ENCODE measurements at places on chromosomes 16 and 17. TPM values are rescaled to one million over a fixed set of nuclear protein-coding genes. Genes with fewer than 3 reads are reported as not detected.

- no peak for DNase-seq
Observed at GRCh38 chr17:29608986-29609385, 13.7 kb downstream of the CORO6 start.

GRCh38 chr17:28385037-28385400, 13.5 kb downstream of the SARM1 start:
- no peak for DNase-seq

DNA sequence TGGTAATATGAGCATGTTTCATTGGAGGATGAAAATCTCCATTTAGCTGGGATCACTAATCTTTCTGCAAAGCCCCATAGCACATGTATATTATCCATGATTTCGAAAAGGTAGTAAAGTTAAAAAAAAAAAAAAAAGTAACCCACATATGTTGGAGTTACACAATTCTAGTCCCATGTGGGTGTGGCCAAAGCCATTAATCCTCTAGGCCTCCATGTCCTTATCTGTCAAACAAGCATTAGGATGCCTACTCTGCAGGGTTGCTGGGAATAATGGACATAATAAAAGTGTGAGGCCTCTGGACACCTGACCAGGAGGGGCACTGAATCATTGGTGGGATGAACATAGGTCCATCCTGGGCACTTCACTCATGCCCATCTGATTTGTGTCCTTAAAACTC, 29.2 kb upstream of the VAT1L start:
- no peak for DNase-seq

DNA sequence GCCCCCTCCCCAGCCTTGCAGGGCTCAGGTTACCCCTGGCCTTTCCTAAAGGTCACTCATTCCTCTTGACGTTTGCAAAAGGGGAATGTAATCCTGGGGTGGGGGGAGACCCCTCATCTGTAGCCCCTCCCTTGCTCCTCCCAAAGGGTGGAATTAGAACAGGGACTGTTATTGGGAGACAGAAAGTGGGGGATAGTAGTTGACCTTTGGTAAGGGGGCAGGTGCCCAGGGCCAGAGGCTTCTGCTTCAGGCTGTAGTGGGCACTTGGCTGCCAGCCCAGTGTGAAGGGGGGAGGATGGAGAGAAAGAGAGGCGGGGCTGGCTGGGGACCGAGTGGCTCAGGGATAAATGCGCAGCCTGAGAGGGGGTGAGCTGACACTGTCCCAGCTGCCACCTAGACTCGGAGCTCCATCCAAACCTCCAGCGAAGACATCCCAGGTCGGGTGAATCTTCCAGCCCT, at the start of gene ENO3:
ENO3 (plus strand) TSS at position 374 of the 459 bp plus-strand sequence. CDS start 711 bp downstream, outside the sequence.
- no peak for DNase-seq

DNA sequence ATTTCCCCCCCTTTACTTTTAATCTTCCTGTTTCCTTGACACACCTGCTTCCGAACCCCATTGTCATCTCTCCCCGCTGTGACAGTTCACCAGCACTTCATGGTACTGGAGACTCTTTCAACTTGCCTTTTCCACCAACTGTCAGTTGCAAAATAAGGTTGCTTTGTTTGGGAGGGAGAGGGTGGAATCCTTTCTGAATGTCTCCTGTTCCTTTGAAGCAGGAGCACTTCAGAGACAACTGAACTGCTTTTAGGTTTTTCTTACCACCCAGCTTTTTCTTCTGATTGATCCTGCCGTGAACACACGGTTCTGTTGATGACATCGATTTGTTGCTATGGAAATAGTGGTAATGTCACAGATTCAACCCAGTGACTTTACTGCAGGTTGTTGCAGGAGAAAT, 42.0 kb downstream of the RPA1 start:
- DNase-seq = peak; percentile 52

DNA sequence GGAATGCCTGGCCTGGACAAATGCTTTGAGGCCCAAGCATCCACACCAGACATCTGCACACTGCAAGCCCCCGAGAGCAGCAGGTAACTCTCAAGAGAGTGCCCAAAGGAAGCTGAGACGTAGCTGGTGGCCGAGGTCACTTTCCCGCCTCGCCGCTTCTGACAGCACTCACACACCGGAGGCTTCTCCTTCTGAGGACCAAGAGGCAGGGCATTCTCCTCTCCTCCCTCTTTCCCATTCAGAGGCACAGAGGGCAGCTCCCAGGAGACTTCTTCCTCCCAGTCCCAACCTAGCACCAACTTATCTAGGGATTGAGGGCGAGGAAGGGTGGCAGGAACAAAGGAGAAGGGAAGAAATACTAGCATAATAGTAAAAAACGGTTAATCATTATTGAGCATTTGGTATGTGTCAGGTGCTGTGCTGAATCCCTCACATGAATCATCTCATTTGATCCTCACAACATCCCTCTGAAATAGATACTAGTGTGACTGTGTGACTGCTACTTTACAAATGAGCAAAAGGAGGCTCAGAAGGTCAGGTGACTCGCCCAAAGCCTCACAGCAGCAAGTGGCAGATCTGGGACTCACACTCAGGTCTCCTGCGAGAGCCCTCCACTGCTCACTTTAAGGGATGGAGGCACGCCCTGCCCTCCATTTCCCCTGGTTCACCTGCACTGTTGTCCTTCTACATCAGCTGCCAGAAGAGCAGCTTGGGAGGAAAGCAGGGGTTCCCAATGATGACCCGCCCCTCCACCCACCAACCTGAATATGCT, 41.8 kb downstream of the MYO18A start:
- no peak for DNase-seq

- DNase-seq = no peak
Observed at GRCh38 chr17:81020767-81021497, 14.0 kb upstream of the BAIAP2 start.

DNA sequence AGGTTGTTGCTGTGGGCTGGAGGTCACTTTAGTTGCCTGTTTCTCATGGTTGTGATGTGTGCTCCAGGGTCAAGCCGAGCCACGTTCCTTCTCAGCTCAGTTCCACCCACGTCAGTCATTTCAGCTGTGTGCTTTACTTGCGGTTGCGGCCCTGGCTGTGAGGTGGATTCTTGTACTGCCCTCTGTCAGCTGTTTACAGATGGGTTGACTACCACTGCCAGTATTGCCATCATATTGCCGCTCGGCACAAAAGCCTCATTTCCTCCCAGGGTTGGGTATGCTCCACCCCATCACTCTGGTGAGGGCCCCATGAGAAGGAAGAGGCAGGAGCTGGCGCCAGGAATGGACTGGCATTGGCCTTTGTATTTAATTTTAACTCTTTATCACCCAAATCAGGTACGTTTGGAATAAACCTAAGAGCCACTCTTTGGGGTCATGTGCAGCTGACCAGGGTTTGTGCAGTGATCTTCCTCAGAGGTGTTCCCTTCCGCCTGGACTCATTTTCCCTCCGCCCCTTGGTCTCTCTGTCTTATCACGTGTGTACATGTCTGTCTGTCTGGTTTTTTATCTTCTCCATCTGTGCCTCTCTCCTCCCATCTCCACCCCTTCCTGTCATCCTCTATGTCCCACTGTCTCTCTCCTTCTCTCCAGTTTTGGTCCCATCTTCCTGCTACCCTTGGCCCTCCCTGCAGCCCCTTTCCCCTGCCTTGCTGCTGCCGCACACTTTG, 25.0 kb downstream of the METTL22 start:
- no peak for DNase-seq

- DNase-seq = no peak
Observed at GRCh38 chr16:11140466-11140865, 115.5 kb downstream of the SOCS1 start.

Gene EPX
- not detected for total RNA-seq

Gene HSD3B7
- total RNA-seq = 2.1 TPM

Gene CHD9NB
- total RNA-seq = 1.0 TPM

Gene WFDC1
- total RNA-seq = not detected
